ENCODE measurements at places on chromosomes 16 and 17.

DNA sequence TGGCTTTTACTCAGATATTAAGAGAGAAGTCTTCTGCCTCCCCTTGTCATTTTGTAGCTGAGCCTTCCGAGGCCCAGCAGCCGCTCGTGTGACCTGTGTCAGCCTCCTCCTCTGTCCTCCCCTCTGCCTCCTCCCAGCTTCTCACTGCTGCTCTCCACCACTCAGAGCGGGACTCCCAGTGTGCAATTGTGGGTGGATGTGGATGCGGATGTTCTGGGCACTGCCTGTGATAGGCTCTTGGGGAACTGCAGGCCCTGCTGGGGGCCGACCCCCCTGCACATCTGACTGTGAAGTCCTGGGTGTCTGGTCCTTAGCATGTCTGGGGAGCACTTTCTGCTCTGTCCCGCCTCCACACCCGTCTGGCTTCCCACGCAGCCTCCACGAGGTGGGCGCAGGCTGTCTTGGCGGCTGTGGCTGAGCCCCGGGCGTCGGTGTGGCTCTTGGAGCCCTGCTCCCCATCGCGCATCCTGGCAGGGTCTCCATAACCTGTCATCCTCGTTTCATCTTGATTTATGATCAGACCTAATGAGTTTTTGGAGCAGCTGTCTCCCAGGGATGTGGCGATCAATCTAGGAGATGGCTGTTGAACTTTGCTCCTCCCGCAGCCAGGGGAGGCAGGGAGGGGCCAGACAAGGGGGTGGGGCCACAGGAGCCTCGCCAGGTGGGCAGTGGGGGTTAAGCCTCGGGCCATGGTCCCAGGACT, 28.1 kb downstream of the GRIN2C start:
- DNase-seq = no peak

DNA sequence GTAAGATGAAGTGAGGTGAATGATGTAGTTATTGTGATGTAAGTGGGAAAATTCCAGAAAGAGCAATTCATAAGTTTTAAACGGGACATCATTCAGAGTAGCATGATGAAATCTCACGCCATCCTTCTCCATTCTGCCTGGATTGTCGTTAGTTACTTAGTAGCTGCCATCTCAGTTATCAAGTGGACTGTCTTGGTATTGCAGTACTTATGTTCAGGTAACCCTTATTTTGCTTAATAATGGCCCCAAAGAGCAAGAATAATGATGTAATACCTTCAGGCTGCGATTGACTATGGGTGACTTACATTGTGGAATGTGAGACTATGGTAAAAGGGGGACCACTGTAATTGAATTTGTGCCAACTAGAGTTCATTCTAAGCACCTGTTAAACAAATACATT, 234.1 kb upstream of the TOM1L1 start:
- DNase-seq = no peak

DNA sequence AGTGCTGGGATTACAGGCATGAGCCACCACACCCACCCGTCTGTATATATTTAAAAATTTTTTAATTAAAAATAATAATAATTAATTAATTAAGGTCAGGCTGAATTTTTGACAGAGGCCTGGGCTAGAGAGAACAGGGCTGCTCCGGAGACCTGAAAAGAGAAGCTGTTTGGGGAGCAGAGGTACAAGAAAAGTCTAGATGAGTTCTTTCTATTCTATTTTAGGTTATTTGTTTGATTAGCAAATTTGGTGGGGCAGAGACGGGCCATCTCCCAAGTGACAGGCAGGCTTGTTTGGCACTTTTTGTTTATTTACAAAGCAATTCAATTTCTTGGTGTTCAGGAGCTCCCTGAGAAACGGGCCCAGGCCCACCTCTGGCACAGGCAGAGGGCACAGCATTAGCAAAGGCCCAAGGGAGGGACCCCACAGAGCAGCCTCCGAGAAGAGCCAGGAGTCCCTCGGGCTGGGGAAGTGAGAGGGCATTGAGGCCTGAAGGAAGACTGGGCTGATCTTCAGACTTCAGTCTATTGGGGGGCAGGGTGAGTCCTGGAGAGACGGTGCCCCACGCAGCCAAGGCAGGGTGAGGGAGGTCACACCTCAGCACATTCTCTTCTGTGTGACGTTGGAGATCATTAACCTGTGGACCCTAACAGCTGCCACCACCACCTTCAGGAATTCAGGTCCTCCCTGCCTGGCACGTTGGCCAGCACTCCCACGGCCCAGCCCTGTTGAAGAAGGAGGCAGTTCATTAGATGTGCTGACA, 10.8 kb upstream of the RIPOR1 start:
- DNase-seq = no peak

- DNase-seq = peak; percentile 71
Measured at GRCh38 chr16:67645397-67646121, 615 bp downstream of the CARMIL2 start.

DNA sequence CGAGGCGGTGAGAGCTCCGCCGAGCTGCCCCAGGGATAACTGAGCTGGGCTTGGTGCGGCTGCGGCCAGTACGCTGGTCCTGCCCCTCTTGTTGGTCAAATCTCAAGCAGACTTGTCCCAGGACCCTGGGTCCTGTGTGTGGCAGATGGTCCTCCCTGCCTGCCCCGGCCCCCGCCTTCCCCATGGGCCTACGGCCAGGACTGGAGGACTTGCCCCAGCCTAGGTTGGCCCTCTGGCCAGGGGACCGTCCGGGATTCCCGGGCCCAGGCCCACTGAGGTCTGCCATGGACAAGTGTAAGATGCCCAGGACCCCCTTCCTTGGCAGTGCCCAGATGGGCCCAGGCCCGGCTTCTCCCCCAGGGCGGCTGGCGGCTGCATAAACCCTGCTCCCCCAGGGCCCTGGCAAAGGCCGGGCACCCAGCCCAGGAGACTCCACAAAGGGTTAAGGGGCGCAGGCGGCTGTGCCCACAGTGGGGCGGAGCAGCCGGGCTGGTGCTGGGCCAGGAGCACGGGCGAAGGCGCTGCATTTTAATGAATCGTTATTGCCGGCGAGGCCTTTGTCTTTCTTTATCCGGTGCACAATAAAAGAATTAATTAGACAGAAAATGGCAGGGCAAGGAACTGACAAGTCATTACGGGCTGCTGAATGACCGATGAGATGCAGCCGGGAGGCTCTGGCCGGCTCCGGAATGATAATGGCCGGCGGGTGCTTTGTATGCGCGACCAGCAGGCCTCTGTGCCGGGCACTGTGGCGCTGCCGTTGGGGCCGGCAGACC, 9.1 kb downstream of the SOX8 start:
- DNase-seq = no peak

- no peak for DNase-seq
Measured at GRCh38 chr16:87133966-87134627, 183.1 kb downstream of the C16orf95 start.

GRCh38 chr17:10697092-10698081, at the start of the genes ADPRM and SCO1:
ADPRM (plus strand) TSS chr17:10697594; CDS start chr17:10704927, 7,333 bp downstream.
SCO1 (minus strand) TSS chr17:10697533; CDS start chr17:10697507, 26 bp downstream.
- DNase-seq = peak; percentile 94

GRCh38 chr16:50833929-50834328, 92.0 kb downstream of the CYLD start:
- DNase-seq = peak; percentile 35

DNA sequence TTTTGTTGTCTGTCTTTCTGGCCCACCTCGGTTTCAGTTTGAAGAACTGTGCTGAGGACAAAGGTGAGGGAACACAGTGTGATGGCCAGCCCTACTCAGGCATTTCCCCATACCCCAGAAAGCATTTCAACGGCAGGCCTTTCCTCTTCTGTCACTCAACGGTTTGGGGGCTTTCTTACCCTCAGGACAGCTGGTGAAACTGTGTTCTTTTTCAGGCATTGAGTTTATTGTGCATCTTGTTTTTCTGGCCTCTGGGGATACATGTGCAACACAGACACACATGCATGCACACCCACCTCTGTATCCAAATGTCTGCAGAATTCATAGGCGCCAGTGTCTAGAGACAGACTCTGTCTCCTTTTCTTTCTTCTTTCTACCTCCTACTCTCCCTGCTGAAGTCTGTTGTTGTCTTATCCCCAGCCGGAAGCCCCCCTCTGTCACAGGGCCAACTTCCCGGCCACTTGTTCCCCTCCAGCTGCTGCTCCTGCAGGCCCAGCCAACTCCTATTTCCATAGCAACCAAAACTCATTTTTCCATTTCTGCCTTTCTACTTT, 17.0 kb downstream of the CHD9 start:
- DNase-seq = no peak

DNA sequence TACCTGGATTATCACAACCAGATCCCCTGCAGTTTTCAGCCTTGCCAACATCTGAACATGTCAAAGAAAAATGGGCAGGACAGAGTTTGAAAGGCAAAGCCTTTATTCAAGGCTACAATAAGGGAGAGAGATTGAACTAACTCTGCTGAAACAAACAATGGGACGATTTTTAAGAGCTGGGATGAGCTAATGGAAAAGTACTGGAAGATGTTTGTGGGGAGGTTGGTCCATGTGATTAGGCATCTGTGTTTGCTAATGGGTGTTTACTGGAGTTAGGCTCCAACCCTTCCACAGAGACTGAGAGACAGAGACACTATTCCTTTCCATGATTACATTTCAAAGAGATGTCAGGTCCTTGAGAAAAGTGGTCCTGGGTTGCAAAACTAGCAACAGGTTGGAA, 35.0 kb upstream of the HSBP1 start:
- DNase-seq = no peak

- DNase-seq = no peak
Measured at GRCh38 chr17:62911114-62911513, 54.9 kb upstream of the TANC2 start.

- DNase-seq = no peak
Measured at GRCh38 chr16:81694494-81695280, 84.4 kb upstream of the PLCG2 start.

GRCh38 chr16:29744541-29745101, 1.2 kb downstream of the C16orf54 start:
- no peak for DNase-seq

- DNase-seq = no peak
Measured at GRCh38 chr17:65360961-65361552, 200.4 kb downstream of the AXIN2 start.

- no peak for DNase-seq
Measured at GRCh38 chr17:61833536-61834193, 29.7 kb downstream of the BRIP1 start.

GRCh38 chr16:86215233-86215978, 294.9 kb upstream of the FOXF1 start:
- DNase-seq = no peak
